ENCODE measurements at places on chromosomes 12 and 14.

GRCh38 chr12:130617219-130617618, 98.9 kb downstream of the RIMBP2 start:
- H3K36me3 ChIP-seq, result no peaks in the 10 kb centered on the region
- H3K4me1 ChIP-seq, result no peaks in the 10 kb centered on the region
- H3K27ac ChIP-seq, result no peak overlapping the region
- no peaks in the 10 kb centered on the region for H3K27me3 ChIP-seq
- no peak for DNase-seq

GRCh38 chr14:101861464-101861863, 100.0 kb downstream of the PPP2R5C start:
- H3K4me1 ChIP-seq, result no peaks in the 10 kb centered on the region
- DNase-seq, result no peak
- H3K4me3 ChIP-seq, result no peak overlapping the region
- H3K36me3 ChIP-seq, result no peaks in the 10 kb centered on the region

DNA sequence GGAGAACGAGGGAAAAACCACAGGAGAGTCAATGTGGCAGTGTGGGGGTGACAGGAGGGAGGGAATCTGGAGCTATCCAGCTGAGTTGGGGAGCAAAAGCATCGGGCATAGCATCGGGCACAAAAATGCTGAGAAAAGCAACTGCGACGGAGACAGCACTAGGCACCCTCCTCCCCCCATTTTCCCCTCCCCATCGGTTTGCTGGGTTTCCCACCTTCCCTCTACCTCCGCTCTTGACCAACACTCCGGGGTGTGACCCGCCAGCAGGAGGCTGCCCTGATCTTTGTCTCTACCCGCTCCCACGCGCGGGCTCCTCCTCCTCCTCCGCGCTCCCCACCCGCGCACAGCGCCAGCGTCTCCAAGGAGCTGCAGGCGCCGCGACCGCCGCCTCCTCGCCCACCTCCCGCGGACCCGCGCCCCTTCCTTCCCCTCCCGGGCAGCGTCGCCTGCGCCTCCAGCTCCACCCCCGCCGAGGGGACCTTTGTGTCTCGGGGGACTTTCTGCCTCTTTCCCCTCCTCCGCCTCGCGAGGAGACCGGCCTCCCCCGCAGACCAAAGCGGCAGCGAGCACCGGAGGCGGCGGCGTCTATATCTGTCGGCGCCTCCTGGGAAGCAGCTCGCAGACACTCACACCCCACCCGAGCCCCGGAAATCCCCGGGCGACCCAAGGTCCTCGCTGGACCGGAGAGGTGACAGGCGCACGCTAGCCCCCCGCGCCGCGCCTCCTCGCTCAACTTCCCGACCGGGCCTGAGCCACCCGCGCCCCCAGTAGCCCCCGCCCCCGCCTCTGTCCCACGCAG, 920 bp downstream of the CDK17 start:
- peak; percentile 39 for DNase-seq
- H3K27me3 ChIP-seq, result no peaks in the 10 kb centered on the region
- H3K4me3 ChIP-seq, result peak overlapping the region; percentile 94
- peak overlapping the region; percentile 96 for H3K27ac ChIP-seq
- peaks cover 12% of the 10 kb centered on the region for H3K4me1 ChIP-seq

DNA sequence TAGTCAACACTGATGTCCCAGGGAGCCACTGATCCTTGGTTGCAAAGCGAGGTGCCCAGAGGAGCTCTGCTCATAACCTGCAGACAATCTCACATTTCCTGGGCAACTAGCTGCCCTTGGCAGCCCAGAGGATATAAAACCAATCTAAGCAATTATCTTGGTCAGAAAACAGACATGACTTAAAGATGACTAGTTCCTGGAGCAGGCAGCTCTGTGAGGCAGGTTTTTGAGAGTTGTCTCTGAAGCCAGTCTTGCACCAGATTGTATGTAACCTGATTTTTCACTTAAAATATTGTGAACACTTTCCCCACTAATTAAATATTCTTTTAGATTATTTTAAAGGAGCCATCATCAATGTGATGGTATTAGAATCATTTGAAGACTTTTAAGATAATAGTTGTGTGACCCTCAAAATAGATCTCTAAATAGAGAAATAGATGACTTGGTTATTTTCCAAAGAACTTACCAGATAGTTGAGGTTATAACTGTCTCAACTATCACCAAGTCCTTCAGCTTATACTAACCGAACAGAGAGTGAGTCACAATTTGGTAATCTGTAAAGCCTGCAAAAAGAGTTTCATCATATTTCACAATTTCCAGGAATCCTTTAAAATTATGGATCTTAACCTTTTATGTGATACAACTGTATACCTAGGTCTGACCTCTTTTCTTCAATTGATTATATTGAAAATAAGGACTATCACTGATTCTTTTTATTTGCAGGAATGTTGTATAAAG, 75.9 kb downstream of the LIN7A start:
- no peaks in the 10 kb centered on the region for H3K4me1 ChIP-seq
- no peak overlapping the region for H3K4me3 ChIP-seq
- H3K27me3 ChIP-seq, result no peaks in the 10 kb centered on the region

- peak; percentile 67 for DNase-seq
- H3K4me1 ChIP-seq, result no peaks in the 10 kb centered on the region
- peaks cover 14% of the 10 kb centered on the region for H3K36me3 ChIP-seq
- no peaks in the 10 kb centered on the region for H3K27me3 ChIP-seq
- H3K4me3 ChIP-seq, result no peak overlapping the region
Measured at GRCh38 chr12:106436164-106436563, 78.6 kb downstream of the POLR3B start.

DNA sequence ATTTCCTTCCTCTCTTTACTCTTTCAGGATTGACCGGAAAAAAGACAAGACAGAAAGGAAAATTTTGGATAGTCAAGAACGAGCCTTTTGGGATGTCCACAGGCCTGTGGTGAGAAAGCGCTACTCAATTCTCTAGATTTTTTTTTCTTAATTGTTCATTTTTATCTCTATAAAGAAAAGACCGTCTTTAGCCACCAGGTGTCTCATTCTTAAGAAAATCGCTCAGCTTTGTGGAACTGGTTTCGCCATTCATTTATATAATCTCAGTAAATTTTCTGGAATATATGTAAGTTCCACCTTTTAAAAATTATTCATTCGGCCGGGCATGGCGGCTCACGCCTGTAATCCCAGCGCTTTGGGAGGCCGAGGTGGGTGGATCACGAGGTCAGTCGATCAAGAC, 421.1 kb downstream of the DPF3 start:
- H3K4me3 ChIP-seq, result no peak overlapping the region
- DNase-seq, result no peak
- no peak overlapping the region for H3K27ac ChIP-seq
- H3K27me3 ChIP-seq, result peaks cover 3% of the 10 kb centered on the region
- peaks cover 15% of the 10 kb centered on the region for H3K4me1 ChIP-seq

DNA sequence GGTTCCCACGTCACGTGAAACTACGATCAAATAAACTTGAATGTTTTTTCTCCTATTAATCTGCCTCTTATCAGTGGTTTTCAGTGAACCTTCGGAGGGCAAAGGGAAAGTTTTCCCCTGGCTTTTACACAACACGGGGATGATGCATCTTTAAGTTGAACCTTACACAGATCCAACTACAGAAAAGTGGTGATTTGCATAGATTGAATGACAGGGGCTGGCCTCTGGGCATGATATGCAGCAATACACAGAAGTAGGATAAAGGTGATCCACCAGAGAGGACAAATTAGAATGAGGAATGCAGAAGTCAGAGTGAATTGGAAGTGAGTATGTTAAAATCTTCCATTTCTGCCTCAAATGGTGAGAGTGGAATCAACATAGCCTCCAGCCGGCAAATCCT, 11.6 kb downstream of the GSG1 start:
- peaks cover 16% of the 10 kb centered on the region for H3K4me1 ChIP-seq
- H3K36me3 ChIP-seq, result no peaks in the 10 kb centered on the region
- no peak overlapping the region for H3K27ac ChIP-seq
- no peak for DNase-seq
- H3K4me3 ChIP-seq, result no peak overlapping the region

DNA sequence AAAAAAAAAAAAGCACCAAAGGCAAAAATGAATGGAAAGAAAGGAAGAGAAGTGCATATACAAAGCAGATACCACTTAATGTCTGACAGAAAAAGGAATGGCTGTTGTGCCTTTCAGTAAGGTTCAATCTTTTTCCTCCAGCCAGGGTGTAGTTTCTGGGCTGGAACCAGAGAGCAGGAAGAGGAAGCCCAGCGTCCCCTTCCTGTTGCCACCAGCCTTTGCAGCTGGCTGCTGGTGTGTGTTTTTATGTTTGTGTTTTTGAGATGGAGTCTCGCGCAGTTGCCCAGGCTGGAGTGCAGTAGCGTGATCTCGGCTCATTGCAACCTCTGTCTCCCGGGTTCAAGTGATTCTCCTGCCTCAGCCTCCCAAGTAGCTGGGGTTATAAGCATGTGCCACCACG, 64.6 kb upstream of the LTA4H start:
- no peak overlapping the region for H3K4me3 ChIP-seq
- no peaks in the 10 kb centered on the region for H3K36me3 ChIP-seq
- H3K27me3 ChIP-seq, result no peaks in the 10 kb centered on the region
- DNase-seq, result no peak

- DNase-seq, result no peak
- no peaks in the 10 kb centered on the region for H3K4me1 ChIP-seq
- H3K27ac ChIP-seq, result no peak overlapping the region
- H3K4me3 ChIP-seq, result no peak overlapping the region
- no peaks in the 10 kb centered on the region for H3K36me3 ChIP-seq
Measured at GRCh38 chr14:84433961-84434360, 1096.0 kb upstream of the FLRT2 start.

GRCh38 chr12:50132505-50133135, 20.6 kb downstream of the COX14 start:
- no peaks in the 10 kb centered on the region for H3K4me1 ChIP-seq
- H3K4me3 ChIP-seq, result no peak overlapping the region
- H3K36me3 ChIP-seq, result peaks cover 57% of the 10 kb centered on the region
- H3K27ac ChIP-seq, result no peak overlapping the region
- H3K27me3 ChIP-seq, result no peaks in the 10 kb centered on the region

DNA sequence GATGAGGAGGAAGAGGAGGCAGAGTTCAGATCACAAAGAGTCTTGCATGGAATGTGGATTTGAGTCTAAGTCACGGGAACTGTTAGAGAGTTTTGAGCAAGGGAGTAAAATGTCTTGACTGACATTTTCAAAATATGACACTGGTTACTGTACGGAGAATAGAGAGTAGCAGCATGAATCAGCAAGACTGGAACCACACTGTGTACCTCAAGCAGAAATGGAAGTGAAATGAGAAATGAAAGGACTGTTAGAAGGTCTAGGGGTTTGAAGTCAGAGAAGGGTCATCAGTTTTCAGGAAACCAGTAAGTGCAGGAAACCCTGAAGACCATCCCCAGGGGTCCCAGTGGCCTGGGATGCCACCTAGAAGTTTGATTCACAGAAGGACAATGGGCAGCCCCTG, 236.3 kb downstream of the GALC start:
- H3K27me3 ChIP-seq, result no peaks in the 10 kb centered on the region
- no peaks in the 10 kb centered on the region for H3K4me1 ChIP-seq
- H3K4me3 ChIP-seq, result no peak overlapping the region
- DNase-seq, result no peak
- H3K36me3 ChIP-seq, result no peaks in the 10 kb centered on the region

DNA sequence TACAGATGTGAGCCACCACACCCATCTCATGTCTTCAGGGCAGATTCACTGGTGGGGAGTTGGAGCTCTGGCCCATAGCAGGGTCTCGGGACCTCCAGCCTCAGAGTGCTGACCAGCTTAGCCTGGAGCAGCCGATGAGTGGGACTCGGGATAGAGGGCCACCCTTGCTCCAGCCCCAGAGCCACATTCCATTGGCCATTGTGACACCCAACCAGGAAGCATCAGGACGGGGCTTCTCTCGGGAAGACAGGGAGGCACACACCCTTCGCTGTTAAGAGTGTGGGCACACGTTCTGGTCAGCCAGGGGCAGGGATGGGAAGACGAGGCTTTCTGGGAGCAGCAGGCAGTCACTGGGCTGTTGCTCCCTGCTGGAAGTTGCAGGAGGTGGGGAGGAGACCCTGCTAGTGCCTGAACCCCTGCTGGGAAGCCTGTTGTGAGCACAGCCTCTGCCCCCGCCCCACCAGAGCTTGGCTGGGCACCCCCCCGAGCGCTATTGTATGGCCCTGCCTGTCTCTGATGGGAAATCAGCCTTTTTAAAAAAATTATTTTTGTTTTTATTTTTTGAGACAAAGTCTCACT, 1.6 kb downstream of the ADGRD1 start:
- H3K4me3 ChIP-seq, result no peak overlapping the region
- no peak for DNase-seq
- H3K4me1 ChIP-seq, result no peaks in the 10 kb centered on the region
- H3K27ac ChIP-seq, result no peak overlapping the region

GRCh38 chr12:130706885-130707570, 9.1 kb downstream of the RIMBP2 start:
- H3K36me3 ChIP-seq, result no peaks in the 10 kb centered on the region
- no peak overlapping the region for H3K4me3 ChIP-seq
- no peak overlapping the region for H3K27ac ChIP-seq
- no peaks in the 10 kb centered on the region for H3K27me3 ChIP-seq
- H3K4me1 ChIP-seq, result no peaks in the 10 kb centered on the region
- DNase-seq, result no peak

DNA sequence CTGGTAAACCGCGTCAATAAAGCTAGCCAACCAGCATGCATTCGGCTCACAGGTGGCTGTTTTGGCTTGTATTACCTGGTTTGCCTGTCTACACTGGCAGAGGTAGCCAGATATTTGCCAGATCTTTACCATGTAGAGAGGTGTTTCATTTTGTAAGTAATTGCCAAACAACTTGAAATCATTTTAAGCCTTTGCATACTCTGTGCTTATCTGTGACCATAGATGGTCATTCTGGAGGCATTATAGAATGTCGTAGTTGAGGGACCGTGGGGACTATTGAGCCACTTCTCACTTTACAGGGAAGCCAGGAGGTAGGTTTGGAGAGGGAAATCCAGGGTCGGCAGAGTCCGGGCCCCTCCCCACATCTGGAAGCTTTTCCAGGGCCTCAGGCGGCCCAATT, 5.9 kb downstream of the ADGRD1 start:
- no peak for DNase-seq
- no peaks in the 10 kb centered on the region for H3K4me1 ChIP-seq
- H3K4me3 ChIP-seq, result no peak overlapping the region
- H3K27me3 ChIP-seq, result no peaks in the 10 kb centered on the region
- no peaks in the 10 kb centered on the region for H3K36me3 ChIP-seq

DNA sequence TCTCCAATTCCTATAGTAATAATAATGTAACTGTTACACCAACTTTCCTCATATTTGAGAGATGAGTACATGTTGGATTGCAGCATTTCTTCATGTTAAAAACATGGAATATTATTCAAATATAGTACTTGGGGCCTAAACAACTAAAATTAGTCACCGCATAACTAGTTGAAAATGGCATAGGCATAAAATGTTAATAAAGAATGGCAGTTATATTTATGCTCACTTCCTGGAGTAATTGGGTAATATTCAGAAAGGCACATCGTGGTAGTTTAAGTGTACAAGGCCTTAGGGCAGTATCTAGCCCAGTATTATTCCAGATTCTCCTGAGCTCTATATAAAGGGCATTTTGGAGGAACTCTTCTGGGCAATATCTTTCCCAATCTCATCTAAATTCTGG, 46.0 kb downstream of the ERGIC2 start:
- no peaks in the 10 kb centered on the region for H3K27me3 ChIP-seq
- DNase-seq, result no peak
- no peaks in the 10 kb centered on the region for H3K4me1 ChIP-seq
- H3K4me3 ChIP-seq, result no peak overlapping the region
- no peak overlapping the region for H3K27ac ChIP-seq
